ENCODE measurements at places on chromosomes 12 and 14. TPM values are rescaled to one million over a fixed set of nuclear protein-coding genes. Genes with fewer than 3 reads are reported as not detected.

The VPS29 gene
- 74.0 TPM for total RNA-seq

The ESR2 gene
- 0.98 TPM for total RNA-seq

The MMP17 gene
- total RNA-seq, result 22.4 TPM

The DHH gene
- under 0.01 TPM for total RNA-seq

The SLCO1A2 gene
- 11.1 TPM for total RNA-seq
